Calu3 (cell line): ENCODE measurements at places on chromosomes 12 and 14. TPM values are rescaled to one million over a fixed set of nuclear protein-coding genes. Genes with fewer than 3 reads are reported as not detected.

Gene NTF3
- not detected in 2 replicates for total RNA-seq

DNA sequence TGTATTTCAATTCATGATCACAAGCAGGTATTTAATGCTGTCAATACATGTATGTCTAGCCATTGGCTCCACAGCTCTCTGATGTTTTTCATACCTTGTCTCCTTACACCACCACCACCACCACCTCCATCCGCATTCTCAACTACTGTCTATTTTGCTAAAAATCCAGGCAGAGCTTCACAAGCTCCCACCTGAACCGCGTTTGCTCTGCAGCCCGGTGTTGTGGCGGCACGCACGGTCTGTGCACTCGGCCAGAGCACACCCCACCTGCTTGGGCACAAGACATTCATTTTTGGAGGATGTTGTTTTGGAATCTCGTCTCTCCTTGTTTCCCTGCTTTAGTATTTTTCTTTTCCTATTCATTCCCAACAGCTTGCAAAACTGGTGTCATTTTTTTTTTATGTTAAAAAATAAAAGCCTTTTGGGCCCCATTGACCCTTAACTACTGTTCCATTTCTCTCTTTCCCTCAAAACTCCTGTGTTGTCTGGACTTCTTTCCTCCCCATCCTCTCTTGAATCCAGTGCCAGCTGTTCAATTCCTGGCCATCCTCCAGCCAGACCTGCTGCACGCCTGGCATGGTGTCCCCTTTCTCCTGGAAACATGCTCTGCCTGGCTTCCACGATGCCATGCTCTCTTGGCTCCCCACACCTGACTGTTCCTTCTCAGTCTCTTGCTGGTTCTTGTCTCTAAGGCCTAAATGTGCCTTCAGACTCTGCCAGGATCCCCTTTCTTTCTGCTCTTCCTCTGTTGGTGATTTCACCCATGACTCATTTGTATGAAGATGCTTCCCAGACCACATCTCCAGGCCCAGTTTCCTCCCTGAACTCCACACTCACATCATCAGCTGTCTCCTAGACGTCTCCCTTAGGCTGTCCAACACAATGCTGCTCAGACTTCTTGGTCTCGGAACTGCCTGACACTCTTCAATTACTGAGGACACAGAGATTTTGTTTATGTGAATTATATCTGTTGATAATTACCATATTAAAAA, 37.9 kb downstream of the PIWIL1 start:
- DNase-seq, result no peak

DNA sequence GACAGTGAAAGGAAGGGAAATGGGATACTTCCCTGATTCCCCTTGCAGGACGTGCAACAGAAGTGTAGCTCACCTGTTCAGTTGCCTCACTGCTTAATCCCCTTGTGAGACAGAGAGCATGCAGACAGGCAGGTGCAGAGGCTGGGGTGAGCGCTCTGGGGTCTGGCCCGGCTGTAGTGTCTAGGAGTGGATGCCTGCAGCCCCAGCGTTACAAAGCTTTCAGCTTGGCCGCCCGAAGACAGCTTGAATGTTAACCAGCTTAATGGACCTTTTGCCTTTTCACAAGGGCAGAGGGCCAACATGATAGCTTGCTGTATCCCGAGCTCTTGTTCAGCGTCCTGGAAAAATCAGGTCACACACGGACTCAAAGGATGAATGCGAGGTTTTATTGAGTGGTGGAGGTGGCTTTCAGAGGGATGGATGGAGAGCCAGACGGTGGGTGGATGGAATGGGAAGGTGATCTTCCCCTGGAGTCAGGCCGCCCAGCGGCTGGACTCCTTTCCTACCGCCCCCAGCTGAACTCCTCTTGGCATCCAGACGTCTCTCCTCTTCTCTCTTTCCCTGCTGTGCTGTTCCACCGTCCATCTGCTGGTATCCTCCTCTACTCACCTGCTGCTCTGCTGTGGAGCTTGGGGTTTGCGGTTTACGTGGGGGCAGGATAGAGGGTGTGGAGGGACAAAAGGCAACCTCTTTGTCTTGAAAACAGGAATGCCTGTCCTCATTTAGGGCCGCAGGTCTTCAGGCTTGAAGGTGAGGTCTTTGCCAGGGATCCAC, 86.2 kb upstream of the RESF1 start:
- DNase-seq, result no peak

GRCh38 chr14:76929927-76930326, 98.6 kb downstream of the IRF2BPL start:
- DNase-seq, result no peak

GRCh38 chr12:94488463-94488862, 28.8 kb upstream of the CEP83 start:
- DNase-seq, result no peak

- DNase-seq, result no peak
Measured at GRCh38 chr12:74514098-74514872, 23.4 kb upstream of the ATXN7L3B start.

DNA sequence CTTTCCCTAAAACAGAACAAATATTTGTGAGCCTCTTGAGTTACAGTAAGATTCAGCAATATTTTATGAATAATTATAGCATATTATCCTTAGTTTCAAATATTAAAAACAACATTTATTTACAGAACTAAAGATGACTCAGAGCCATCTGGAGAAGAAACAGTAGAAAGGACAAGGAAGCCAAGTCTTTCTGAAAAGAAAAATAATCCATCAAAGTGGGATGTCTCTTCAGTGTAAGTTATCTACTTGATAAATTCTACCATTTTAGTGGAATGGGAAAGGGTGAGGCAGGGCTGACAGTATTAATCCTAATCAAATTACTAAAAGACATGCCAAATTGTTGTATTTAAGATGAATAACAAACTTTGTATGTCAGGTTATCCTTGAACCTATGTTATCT, 88.1 kb downstream of the DNAI7 start:
- no peak for DNase-seq

- peak; percentile 39 for DNase-seq
Measured at GRCh38 chr12:124994437-124994975, 1.1 kb downstream of the BRI3BP start.

DNA sequence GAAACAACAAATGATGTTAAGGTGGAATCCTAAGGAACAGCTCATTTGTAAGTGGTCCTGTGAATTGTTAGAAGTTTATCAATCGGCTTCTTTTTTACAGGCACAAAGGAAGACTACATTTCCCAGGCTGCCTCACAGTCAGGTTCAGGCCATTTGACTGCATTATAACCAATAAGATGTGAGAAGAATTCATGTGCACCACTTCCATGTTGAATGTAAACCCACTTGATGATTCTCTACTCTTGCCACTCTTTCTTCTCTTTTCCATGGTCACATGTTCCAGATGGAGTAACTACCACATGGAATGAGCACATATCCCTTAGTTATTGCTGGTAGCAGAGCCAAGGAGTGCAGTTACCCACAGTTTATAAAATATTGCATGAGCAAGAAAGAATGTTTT, 67.1 kb upstream of the GZMB start:
- no peak for DNase-seq

DNA sequence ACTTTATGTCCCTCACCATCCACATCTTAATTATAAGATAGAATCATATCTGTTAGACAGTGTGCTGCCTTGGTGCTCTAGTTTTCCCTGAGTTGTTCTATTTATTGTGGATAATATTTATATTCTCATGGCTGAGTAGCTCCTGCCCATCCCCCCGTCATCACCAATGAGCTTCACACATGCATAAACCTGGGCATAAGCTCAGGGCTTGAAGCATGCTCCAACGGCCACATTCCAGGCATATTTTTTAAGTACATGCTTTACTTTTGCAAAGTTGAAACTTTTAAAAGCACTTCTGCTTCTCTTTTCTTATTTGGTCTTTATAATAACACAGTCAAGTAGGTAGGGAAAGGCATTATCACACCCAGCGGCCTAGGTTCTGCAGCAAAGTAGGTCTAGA, 3.4 kb upstream of the FBXO34 start:
- DNase-seq, result no peak

DNA sequence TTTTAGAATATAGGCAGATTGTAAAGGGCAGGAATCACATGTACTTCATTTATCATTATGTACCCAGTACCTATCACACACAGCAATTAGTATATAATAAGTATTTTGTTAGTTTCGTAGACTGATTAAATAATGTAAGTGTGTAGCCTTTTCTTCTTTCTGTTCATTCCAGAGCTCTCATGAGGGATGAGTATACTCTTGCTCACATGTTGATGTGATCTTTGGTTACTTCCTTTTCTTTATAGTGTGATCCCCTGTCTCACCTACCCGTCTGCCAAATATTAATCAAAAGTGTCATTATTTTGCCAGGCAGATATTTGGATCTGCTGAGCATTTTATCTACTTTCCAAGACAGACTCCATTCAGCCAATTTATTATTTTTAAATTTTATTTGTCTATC, 156.1 kb downstream of the PCNX1 start:
- DNase-seq, result no peak

- DNase-seq, result no peak
Measured at GRCh38 chr14:98926801-98927200, 345.2 kb downstream of the BCL11B start.

DNA sequence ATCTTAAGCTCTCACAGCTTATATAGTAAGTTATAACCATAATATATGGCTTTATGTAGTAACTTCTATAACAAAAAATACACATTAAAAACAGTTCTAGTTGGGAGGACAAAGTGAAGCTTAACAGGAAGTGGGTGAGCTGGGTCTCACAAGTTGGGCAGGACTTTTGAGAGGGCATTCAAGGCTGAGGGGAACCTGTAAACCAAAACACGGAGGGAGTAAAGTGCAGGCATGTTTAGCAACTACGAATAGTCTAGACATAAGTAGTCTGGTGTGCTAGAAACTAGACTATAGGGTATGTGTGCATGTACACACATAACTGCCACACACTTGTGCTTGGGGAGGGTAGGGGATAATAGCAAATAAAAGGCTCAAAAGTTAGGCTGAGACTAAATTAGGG, 14.2 kb upstream of the NEK9 start:
- DNase-seq, result no peak

DNA sequence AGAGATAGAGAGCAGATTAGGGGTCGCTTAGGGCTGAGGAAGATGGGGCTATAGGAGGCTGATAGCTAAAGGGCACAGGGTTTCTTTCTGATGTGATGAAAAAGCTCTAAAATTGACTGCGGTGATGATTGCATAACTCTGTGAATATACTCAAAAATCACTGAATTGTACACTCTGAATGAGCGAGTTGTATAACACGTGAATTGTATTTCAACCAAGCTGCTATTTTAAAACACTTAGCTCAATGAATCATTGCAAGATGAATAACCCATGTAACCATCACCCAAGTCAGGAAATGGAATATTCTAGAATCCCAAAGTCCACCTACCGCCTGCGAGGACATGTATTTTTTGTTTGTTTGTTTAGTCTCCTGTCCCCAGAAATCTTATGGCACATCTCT, 60.1 kb upstream of the CCND2 start:
- DNase-seq, result no peak

GRCh38 chr12:49821373-49822287, 6.6 kb downstream of the NCKAP5L start:
- DNase-seq, result no peak

DNA sequence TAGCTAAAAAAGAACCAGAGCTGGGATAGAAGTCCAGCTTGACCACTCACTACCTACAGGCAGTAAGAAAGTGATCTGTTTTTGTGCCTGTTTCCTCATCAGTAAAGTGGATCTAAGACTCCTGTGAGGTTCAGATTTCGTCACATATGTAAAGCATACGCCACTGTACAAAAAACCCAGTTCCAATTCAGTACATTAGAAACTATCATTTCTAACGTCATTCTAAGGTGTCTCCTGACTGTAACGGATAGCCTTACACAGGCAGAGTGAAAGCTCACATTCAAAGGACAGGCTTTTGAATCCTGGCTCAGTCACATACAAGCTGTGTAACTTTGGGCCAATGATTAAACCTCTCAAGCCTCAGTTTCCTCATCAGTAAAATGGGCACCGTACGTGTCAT, 3.5 kb downstream of the SLC15A4 start:
- no peak for DNase-seq

- no peak for DNase-seq
Measured at GRCh38 chr12:88955531-88955930, 375.3 kb upstream of the KITLG start.
